ENCODE measurements at places on chromosomes 12 and 14. TPM values are rescaled to one million over a fixed set of nuclear protein-coding genes. Genes with fewer than 3 reads are reported as not detected.
A peak's percentile ranks its signal among the peaks of the same experiment; 100 is the strongest.

DNA sequence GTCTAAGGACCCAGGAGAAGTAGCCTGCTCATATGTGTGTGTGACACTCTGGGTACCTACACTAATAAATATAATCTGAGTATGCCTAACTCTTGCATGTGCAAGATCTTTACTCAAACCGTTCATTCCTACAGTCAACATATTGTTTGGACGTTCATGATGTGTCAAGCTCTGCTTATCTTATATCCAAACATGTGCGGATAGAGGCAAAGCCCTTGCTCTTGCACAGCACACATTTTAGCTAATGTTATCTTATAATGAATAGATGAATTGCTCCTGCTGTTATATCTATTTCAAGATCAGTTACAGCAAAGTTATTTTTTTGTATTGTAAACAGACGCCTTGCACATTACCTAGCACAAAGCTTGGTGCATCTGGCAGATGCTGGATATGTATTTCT, 228.4 kb upstream of the FLRT2 start:
- no peak for DNase-seq

DNA sequence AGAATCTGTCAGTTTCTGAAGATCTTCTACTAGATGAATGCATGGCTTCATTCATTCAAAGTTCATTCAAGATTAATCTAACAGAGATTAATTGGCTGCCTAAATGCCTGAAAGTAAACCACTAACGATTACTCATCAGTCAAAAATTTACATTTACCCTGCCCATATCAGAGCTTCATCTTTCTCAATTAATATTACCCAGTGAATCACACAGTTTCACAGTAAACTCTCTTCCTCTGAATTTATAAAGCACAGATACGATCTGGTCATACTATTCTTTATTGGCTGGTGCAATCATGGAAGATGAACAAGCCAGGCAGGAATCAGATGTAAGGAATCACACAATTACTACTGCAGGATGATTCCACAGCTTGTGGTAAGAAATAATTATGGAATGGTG, 377.7 kb downstream of the SLC16A7 start:
- DNase-seq = no peak

- DNase-seq = no peak
These were observed 41.4 kb downstream of the DAAM1 start for GRCh38 chr14:59229653-59230406.

DNA sequence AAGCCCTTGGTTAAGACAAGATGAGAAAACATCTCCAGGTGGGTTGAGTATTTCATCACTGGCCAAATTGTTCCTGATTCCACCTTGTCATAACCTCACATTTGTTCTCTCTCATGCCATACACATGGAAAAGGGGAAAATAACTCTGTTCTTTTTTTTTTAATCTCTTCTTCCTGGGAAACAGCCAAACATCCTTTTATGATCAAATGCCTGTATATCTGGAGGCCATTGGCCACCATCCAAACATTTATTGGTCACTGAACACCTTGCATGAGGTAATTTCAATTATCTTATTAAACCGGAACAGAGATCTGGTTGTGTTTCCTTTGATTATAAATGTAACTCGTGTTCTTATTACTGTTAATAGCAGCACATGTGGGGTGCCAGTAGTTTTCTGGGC, 469.6 kb downstream of the NPAS3 start:
- no peak for DNase-seq

GRCh38 chr14:104633276-104634137, 28.9 kb upstream of the TMEM179 start:
- no peak for DNase-seq

GRCh38 chr14:24051176-24051788, 527 bp upstream of the CARMIL3 start:
- DNase-seq = no peak

- DNase-seq = no peak
These were observed 286.3 kb upstream of the ATP2B1 start for GRCh38 chr12:89994911-89995310.

DNA sequence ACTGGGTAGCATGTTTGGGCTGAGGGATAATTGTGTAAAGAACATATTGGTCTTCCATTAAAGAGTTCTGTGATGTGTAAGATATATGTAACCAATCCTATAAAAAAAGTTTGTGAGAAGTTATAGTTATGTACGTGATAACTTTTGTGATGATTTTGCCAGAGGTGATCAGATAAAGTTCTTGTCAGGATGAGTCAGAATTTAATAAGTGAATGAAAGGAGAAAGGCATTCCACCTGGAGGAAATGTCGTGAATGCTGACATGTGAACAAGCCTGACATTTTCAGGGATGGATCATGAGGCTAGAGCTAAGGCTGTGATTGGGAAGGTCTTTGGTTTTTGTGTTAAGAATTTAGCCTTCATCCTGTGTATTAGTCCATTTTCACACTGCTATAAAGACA, 241.5 kb downstream of the SNAPC1 start:
- no peak for DNase-seq

DNA sequence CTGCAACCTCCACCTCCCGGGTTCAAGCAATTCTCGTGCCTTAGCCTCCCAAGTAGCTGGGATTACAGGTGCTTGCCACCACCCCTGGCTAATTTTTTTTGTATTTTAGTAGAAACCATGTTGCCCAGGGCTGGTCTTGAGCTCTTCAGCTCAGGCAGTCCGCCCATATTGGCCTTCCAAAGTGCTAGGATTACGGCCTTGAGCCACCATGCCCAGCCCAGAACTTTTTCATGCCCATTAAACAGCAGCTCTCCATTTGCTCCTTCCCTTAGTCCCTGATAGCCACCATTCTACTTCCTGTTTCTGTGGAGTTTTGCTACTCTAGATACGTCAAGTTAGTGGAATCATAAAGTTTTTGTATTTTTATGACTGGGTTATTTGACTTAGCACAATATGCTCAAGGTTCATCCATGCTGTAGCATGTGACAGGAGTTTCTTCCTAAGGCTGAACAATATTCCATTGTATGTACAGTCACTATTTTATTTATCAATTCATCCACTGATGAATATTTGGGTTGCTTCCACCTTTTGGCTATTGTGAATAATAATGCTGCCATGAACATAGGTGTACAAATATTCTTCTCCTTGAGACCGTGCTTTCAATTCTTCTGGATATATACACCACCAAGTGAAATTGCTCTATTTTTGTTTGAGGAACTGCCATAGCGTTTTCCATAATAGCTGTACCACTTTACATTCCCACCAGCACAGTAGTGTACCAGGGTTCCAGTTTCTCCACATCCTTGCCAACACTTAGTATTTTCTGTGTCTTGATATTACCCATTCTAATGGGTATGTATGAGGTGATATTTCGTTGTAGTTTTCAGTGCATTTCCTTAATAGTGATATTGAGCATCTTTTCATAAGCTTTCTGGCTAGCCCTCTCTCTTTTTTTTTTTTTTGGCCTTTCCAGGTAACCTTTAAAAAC, 15.0 kb downstream of the ATF1 start:
- DNase-seq = no peak

DNA sequence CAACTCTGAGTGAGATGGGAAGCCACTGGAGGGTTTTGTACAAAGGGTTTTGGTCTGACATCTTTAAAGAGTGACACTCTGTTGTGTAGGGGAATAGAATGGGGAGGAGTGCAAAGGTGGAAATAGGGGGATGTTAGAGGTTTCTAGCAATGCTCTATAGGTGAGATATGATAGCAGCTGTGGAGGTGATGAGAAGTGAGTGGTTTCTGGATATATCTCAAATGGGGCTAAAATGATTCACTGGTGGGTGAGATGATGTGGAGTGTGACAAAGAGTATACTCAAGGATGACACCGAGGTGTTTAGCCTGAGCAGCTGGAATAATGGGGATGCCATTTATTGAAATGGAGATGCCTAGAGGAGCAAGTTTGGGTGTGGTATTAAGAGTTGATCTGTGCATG, 426.4 kb downstream of the PCNX1 start:
- DNase-seq = peak; percentile 21

DNA sequence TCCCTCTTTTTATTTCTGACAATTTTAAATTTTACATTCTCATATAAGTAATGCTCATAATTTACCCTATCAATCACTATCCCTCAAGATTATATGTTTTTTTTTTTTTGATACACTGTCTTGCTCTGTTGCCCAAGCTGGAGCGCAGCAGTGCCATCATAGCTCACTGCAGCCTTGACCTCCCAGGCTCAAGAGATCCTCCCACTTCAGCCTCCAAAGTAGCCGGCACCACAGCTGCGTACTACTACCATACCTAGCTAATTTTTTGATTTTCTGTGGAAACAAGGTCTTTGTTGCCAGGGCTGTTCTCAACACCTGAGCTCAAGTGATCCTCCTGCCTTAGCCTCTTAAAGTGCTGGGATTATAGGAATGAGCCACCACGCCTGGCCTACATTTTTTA, 4.4 kb downstream of the DUSP16 start:
- no peak for DNase-seq

DNA sequence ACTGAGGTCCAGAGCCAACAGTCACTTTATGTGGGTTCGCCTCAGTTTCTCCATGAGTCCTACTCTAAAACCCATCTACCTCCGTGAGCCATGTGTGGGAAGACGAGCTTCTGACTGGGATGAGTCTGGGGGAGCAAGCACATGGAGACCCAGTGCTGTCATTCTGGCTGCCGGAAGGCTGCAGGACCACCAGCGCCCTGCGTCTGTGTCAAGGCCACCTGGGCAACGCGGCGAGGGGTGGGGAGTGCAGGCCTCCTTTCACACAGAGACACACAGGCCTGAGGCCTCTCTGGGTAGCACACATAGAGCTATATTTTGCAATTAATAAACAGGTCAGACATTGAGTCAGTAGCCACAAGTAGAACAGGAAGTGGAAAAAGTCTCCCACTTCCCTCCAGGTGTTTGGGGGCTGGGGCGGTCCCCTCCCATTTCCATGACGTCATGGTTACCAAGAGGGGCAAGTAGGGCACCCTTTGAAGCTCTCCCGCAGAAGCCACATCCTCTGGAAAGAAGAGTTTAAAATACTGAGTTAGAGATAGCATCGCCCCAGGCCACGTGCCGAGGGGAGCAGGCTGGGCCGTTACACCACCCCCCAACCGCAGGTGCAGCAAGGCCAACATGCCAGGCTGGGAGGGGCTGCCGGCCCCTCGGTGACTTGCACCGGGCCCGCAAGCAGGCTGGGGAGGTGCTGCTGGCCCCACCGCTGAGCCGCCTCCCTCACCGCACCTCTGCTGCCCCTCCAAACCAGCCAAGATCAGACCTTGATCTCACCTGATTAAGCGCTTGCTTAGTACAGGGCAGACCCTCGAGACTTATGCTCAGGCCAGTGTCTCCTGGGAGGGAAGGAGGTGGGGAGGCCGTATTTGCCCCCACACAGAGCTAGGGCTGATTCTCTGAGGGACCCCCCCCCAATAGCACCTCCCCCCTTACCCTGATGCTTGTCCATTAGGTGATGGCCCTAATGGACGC, 32.7 kb downstream of the DAD1 start:
- peak; percentile 99 for DNase-seq

- no peak for DNase-seq
These were observed 209.7 kb upstream of the NPAS3 start for GRCh38 chr14:32728976-32729375.

The FAM181A gene
- not detected for total RNA-seq

The SLC5A8 gene
- not detected for total RNA-seq

The SOS2 gene
- total RNA-seq = 20.3 TPM

The NOXRED1 gene
- total RNA-seq = 0.38 TPM

The KLRB1 gene
- total RNA-seq = not detected

The UNC79 gene
- 0.02 TPM for total RNA-seq

The IAPP gene
- not detected for total RNA-seq
